ENCODE measurements at places on chromosomes 2 and 18.

- peaks cover 51% of the 10 kb centered on the region for H3K36me3 ChIP-seq
- no peak for DNase-seq
- no peak overlapping the region for H3K27ac ChIP-seq
- H3K27me3 ChIP-seq = no peaks in the 10 kb centered on the region
- H3K4me1 ChIP-seq = no peaks in the 10 kb centered on the region
These were observed 15.0 kb downstream of the RNASEH1 start for GRCh38 chr2:3543023-3543683.

- no peaks in the 10 kb centered on the region for H3K27me3 ChIP-seq
- H3K27ac ChIP-seq = no peak overlapping the region
- H3K36me3 ChIP-seq = no peaks in the 10 kb centered on the region
- H3K4me1 ChIP-seq = peaks cover 16% of the 10 kb centered on the region
These were observed 62.6 kb downstream of the ODC1 start for GRCh38 chr2:10385501-10385900.

GRCh38 chr2:181517685-181518301 is 60.6 kb downstream of the ITGA4 start:
- no peaks in the 10 kb centered on the region for H3K27me3 ChIP-seq
- no peaks in the 10 kb centered on the region for H3K36me3 ChIP-seq
- H3K4me3 ChIP-seq = no peak overlapping the region
- H3K27ac ChIP-seq = no peak overlapping the region
- H3K4me1 ChIP-seq = no peaks in the 10 kb centered on the region

DNA sequence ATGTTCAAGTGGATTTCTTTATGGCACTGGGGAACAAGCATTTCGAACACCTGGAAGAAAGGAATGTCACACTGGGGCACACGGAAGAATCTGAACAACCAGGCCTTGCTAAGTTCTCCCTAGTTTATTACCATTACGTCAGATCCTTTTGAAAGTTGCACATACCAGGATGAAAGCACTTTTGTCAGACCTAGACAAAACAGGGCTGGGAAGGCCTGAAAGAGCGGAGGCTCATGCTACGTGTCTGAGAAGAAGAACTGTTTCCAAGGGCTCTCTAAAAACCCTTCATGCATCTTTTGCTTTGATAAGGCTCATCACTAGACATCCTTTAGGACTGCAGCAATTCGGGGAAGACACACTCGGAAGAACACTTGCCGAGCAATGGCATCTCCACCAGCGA is 15.4 kb upstream of the SLC25A52 start:
- no peak for DNase-seq
- no peak overlapping the region for H3K27ac ChIP-seq
- no peak overlapping the region for H3K4me3 ChIP-seq
- 0 out of 2 replicates have a peak, but pooled peaks cover 3% of the 10 kb centered on the region for H3K4me1 ChIP-seq

GRCh38 chr18:11146947-11147345 is 2.4 kb downstream of the PIEZO2 start:
- peaks cover 62% of the 10 kb centered on the region for H3K27me3 ChIP-seq
- H3K36me3 ChIP-seq = no peaks in the 10 kb centered on the region

- H3K4me3 ChIP-seq = peak overlapping the region; percentile 55
- H3K36me3 ChIP-seq = no peaks in the 10 kb centered on the region
- DNase-seq = peak; percentile 48
- peaks cover 100% of the 10 kb centered on the region for H3K27me3 ChIP-seq
These were observed 1.1 kb upstream of the HOXD1 start for GRCh38 chr2:176187200-176187898.

GRCh38 chr2:42977270-42978174 is 185.1 kb upstream of the HAAO start:
- peaks cover 7% of the 10 kb centered on the region for H3K4me1 ChIP-seq
- no peak overlapping the region for H3K27ac ChIP-seq
- H3K36me3 ChIP-seq = no peaks in the 10 kb centered on the region
- H3K4me3 ChIP-seq = no peak overlapping the region
- no peaks in the 10 kb centered on the region for H3K27me3 ChIP-seq

- H3K27ac ChIP-seq = no peak overlapping the region
- no peak for DNase-seq
- H3K27me3 ChIP-seq = no peaks in the 10 kb centered on the region
- H3K4me1 ChIP-seq = no peaks in the 10 kb centered on the region
These were observed 1181.6 kb upstream of the CELF4 start for GRCh38 chr18:38747153-38747552.

Data from GM23338 (cell line).